Hepatocyte (in vitro differentiated cells): ENCODE measurements at places on chromosomes 5 and 9. TPM values are rescaled to one million over a fixed set of nuclear protein-coding genes. Genes with fewer than 3 reads are reported as not detected.

Gene ZDHHC21
- total RNA-seq, result 13.9 and 17.7 TPM in 2 replicates

DNA sequence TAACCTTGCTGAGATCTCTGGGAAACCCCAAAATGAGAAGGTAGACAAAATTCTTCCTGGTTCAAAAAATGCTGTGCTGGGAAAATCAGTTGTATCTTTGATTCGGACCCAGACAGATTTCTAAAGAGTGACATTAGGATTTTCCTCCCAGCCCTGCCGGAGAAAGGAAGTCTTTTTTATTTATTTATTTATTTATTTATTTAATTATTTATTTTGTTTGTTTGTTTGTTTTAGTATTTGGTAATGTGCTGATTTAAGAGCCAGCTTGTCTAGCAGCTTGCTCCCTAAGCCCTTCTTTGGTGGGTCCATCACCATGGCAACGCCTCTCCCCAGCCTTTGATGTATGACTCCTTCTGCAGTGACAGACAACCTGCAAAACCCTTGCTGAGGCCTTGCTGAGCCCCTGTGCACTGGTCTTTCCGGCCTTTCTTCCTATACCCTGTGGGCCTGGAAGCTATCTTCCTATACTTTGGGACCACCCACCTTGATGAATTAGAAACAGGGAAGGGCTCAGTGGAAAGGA is 60.6 kb upstream of the AFAP1L1 start:
- no peak overlapping the region for H3K4me3 ChIP-seq
- no peak overlapping the region for H3K27ac ChIP-seq
- no peaks in the 10 kb centered on the region for H3K4me1 ChIP-seq
- H3K36me3 ChIP-seq, result no peaks in the 10 kb centered on the region

GRCh38 chr9:81573415-81574321 is 115.7 kb downstream of the TLE1 start:
- H3K27me3 ChIP-seq, result no peaks in the 10 kb centered on the region
- DNase-seq, result no peak
- no peak overlapping the region for H3K27ac ChIP-seq
- H3K36me3 ChIP-seq, result no peaks in the 10 kb centered on the region
- H3K4me1 ChIP-seq, result no peaks in the 10 kb centered on the region
- H3K4me3 ChIP-seq, result no peak overlapping the region

- no peak for DNase-seq
- H3K4me3 ChIP-seq, result no peak overlapping the region
- H3K27me3 ChIP-seq, result no peaks in the 10 kb centered on the region
These were observed 44.9 kb downstream of the MACROH2A1 start for GRCh38 chr5:135353952-135354721.

Gene SLC4A9
- 0.07 TPM in 1 of 2 replicates, not detected in the other for total RNA-seq

Gene ODF2
- 18.5 and 20.5 TPM in 2 replicates for total RNA-seq

Gene IRGM
- total RNA-seq, result not detected in 2 replicates

GRCh38 chr5:143922718-143923117 is 110.8 kb downstream of the HMHB1 start:
- peaks cover 5% of the 10 kb centered on the region for H3K4me1 ChIP-seq
- no peak for DNase-seq
- no peaks in the 10 kb centered on the region for H3K27me3 ChIP-seq
- no peaks in the 10 kb centered on the region for H3K36me3 ChIP-seq

- H3K36me3 ChIP-seq, result no peaks in the 10 kb centered on the region
- DNase-seq, result no peak
- no peak overlapping the region for H3K4me3 ChIP-seq
- no peak overlapping the region for H3K27ac ChIP-seq
- no peaks in the 10 kb centered on the region for H3K27me3 ChIP-seq
These were observed 2326.0 kb upstream of the ACO1 start for GRCh38 chr9:30058463-30058862.

DNA sequence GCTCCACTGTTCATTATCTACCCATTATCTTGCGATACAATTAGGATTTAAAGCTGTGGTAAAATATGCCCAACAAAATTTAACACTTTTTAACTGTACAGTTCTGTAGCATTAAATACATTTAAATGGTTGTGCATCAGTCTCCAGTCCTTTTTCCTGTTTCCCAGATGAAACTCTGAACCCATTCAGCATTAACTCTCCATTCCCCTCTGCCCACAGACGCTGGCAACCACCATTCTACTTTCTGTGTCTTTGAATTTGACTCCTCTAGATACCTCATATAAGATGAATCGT is 2.9 kb upstream of the TRIM7 start:
- peaks cover 20% of the 10 kb centered on the region for H3K4me1 ChIP-seq
- H3K27me3 ChIP-seq, result peaks cover 22% of the 10 kb centered on the region
- DNase-seq, result no peak

- no peak overlapping the region for H3K4me3 ChIP-seq
- H3K4me1 ChIP-seq, result no peaks in the 10 kb centered on the region
- no peak for DNase-seq
- no peak overlapping the region for H3K27ac ChIP-seq
These were observed 15.4 kb upstream of the SMIM15 start for GRCh38 chr5:61177716-61178115.

GRCh38 chr5:143355710-143356109 is 47.8 kb downstream of the NR3C1 start:
- H3K27me3 ChIP-seq, result no peaks in the 10 kb centered on the region
- peaks cover 10% of the 10 kb centered on the region for H3K4me1 ChIP-seq
- DNase-seq, result peak; percentile 80

DNA sequence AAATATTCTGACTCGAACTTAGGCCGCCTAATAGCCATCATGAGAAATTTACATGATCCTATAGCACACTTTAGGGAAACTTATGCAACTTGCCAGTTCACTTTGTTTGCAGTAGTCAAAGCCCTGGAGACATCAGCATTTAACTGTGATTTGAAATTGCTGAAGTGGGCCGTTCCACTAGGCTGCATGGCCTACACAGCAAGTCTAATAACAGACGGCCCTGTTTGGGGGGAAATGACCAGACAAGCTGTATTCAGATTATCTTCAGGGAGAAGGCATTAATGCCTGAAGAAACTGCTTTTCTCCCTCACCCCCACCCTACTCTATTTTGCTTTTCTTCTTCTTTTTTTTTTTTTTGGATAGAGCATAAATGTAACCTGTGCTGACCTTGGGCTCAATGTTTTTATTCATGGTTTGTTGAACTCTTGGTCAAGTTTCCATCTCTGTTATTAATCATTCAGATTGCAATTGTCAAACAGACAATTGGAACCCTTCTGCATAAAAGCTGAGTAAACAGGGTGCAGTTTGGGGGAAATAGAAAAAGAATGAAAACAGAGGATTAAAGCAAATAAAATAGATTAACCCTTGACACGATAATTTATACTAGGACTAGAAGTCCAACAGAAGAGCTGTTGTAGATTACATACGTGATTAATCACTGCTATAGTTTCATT is 1928.2 kb upstream of the WWC1 start:
- no peaks in the 10 kb centered on the region for H3K27me3 ChIP-seq
- no peak overlapping the region for H3K4me3 ChIP-seq
- DNase-seq, result no peak
- no peaks in the 10 kb centered on the region for H3K4me1 ChIP-seq
- no peak overlapping the region for H3K27ac ChIP-seq

GRCh38 chr9:34272101-34272541 is 56.9 kb downstream of the KIF24 start:
- H3K4me1 ChIP-seq, result no peaks in the 10 kb centered on the region
- H3K27me3 ChIP-seq, result no peaks in the 10 kb centered on the region
- no peak overlapping the region for H3K4me3 ChIP-seq

- H3K36me3 ChIP-seq, result no peaks in the 10 kb centered on the region
- no peak for DNase-seq
These were observed 134.6 kb downstream of the OLFM1 start for GRCh38 chr9:135221951-135222631.

DNA sequence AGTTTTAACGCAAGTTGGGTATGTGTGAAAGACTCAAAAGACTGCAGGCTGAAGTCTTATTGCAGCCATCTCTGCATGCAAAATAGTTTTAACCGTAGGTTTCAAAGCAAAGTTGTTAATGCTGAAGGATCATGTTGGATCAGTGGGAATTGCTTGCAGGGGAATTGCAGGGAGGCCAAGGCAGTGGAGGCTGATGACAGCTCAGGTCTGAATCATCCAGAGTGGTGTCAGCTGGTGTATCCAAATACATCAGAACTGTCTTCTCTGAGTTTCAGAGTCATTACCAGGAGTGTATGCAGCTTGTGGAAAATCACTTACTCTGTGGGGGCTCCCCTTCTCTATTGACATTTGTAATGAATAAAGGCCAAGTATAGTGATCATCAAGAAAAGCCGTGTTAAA is 435.7 kb downstream of the SH3GL2 start:
- no peaks in the 10 kb centered on the region for H3K4me1 ChIP-seq
- H3K27me3 ChIP-seq, result no peaks in the 10 kb centered on the region
- DNase-seq, result peak; percentile 19

DNA sequence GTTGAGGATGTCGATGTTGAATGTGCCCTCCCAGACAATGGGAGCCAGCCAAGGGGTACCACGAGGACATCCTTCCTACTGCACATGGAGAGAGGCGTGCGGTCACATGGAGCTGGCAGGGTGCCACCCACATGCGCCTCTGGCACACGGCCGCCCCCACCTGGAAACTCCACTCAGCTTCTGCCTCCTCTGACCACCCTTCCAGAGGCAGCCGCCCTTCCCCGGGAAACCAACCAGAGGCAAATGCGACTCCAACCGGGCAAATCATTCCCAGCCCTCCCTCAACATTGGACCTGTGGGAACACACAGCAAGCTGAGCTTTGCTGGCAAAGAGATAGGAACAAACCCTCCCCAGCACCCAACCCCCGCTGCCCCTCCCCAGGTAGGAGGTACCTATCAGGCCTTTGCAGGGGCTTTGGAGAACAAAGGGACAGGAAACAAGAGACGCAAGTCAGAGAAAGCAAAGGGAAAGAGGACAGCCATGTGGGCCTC is 17.5 kb downstream of the ABO start:
- H3K27ac ChIP-seq, result peak overlapping the region; percentile 70
- peaks cover 14% of the 10 kb centered on the region for H3K4me1 ChIP-seq
- no peak overlapping the region for H3K4me3 ChIP-seq
- H3K36me3 ChIP-seq, result no peaks in the 10 kb centered on the region
- no peaks in the 10 kb centered on the region for H3K27me3 ChIP-seq

Gene SHROOM1
- total RNA-seq, result 8.5 and 10.0 TPM in 2 replicates

DNA sequence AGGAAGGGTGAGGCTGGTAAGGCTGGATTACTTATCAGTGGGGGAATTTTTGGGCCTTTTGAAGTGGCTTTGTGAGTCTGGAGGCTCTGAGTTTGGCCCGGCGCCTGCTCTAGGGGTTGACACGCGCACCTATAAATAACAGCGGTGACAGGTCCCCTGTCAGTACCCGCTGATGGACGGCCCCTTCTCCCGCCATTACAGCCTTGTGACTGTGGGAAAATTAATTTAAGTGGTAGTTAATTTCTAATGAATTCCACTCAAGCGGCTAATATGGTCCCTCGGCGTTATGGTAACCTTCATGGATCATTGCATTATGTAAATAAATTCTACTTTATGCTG is 16.5 kb downstream of the MRPL36 start:
- no peaks in the 10 kb centered on the region for H3K36me3 ChIP-seq
- H3K4me3 ChIP-seq, result no peak overlapping the region
- H3K4me1 ChIP-seq, result no peaks in the 10 kb centered on the region
